Central memory CD8-positive, alpha-beta T cell (primary cell): ENCODE measurements at places on chromosomes 4 and X.

DNA sequence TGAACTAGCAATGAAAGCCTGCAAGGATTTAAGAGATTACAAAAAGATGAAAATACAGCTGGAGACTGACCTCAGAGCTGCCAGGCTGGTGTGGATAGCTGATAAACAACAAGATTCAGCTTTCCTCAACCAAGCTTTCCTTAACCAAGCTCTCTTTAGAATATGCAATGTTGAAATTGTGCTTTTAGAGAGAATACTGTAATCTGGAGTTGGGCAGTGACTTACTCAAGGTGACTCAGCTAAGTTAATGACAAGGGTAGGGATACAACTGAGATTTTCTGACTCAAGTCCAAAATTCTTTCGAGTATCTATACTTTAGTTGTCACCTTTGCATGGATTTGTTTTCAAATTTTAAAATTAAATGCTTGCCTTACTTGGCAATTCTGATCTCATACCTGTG lies 98.0 kb downstream of the AMMECR1 start:
- no peak for DNase-seq

DNA sequence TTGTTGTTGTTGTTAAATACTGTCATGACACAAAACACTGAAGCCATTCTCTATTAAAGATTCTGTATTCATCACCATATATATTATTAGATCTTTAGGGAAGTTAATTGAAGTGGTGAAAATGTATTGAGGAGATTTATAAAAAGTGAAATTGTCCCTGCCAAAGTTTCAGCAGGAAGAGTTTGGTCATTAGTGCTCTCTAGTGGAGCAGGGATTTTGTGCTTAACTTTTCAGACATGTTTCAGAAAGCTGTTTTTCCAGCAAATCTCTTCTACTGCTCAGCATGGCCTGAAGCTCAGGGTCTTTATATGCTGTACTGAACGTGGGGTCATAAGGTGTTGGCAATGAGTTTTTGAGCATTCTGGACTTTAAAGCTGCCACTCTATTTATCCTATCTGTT lies 36.7 kb upstream of the CXXC4 start:
- no peak for DNase-seq

DNA sequence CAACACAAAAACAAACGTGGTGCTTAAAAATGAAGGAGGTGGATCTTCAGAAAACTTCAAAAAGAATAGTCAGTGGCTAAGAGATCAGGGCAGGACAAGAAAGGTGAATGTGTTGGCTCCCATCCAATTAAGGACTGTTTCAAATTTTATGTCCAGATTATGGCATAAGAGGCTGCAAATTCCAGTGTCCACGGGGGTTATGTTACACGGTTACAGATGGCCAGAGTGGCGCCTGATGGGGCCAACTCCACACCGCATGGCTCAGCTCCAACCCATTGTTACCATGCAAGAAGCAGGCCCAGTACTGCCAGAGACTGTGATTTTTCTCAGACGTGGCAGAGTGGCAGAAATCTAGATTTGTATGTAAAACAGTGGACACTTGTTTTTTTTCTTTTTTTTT lies 168.4 kb upstream of the TENM3 start:
- no peak for DNase-seq

DNA sequence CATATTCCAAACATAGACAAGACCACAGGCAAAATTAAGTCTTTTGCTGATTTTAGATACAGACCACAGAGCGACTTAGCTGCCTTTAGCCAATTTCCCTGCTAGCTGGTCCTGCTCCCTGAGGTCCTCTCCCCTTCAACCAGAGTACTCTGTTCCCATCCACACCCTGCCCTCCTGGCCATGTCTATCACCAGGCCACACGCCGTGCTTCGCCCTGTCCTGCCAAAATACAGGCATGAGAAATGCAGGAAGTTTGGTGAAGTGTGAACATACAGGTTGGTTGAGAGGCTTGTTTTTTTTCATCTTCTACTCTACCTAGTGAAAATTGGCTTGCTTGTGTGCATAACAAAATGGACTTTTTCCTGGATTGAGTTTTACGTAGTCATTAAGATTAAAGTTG lies 226.2 kb upstream of the TENM3 start:
- DNase-seq: no peak

- DNase-seq: no peak
Measured at GRCh38 chr4:169314906-169315305, 44.1 kb upstream of the SH3RF1 start.

DNA sequence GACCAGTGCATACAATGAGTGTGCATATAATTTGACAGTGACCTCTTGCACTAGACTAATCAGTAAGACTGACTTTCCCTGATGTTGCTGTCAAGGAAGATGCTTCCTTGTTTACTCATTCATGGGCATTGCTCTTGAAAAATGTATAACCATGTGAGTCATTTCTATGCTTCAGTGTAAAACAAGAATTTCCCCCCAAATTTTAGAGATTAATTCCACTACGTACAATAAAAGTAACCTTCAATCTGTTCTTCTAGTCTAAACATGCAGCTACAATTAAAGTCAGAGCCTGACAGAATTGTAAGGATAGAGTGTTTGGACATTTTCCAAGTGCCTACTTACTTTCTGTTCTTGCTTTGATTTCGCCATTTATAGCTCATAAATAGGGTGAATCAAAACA lies 935.7 kb downstream of the RAPGEF2 start:
- DNase-seq: no peak

GRCh38 chr4:47819178-47819577 lies 18.7 kb downstream of the CORIN start:
- no peak for DNase-seq

GRCh38 chrX:117990438-117990837 lies 126.2 kb downstream of the KLHL13 start:
- no peak for DNase-seq

DNA sequence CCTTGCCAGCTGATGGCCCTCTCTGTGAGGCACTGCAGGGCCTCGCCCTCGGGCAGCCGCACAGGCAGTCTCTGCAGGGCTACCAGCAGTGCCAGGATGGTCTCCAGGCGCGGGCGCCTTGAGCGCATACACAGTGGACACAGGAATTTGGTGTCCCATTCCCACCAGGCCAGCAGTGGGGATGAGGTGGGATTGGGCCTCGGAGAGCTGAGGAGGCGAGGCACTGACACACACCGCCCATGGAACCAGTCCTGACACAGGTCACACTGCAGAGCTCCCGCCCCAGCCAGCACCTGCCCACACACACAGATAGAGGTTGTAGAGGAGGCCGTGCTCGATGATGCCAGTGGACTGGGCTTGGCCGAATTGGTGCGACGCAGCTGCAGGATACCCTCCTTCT lies 30.7 kb downstream of the KDM5C start:
- DNase-seq: no peak

DNA sequence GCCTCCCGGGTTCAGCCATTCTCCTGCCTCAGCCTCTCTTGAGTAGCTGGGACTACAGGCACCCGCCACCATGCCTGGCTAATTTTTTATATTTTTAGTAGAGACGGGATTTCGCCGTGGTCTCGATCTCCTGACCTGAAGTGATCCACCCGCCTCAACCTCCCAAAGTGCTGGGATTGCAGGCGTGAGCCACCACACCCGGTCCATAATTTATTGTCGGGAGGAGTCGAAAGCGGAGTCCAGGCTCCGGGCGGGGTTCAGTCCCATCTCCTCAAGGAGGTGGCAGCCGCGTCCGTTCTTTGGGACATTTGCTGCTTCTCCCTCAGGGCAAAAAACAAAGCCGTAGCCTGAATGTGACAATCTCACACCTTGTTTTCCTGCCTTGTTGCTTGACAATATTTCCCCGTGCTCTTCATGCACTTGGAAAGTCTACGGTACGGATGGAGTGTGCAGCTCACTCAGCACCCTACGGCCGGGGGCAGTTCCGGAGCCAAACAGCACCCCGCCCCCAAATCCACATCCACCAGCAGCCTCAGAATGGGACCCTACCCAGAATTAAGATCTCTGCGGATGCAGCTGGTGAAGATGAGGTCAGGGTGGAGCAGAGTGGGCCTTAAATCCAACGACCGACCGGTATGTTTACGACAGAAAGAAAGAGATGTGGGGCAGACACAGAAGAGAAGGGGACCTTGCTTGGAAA lies 9.6 kb downstream of the GTPBP6 start:
- no peak for DNase-seq

DNA sequence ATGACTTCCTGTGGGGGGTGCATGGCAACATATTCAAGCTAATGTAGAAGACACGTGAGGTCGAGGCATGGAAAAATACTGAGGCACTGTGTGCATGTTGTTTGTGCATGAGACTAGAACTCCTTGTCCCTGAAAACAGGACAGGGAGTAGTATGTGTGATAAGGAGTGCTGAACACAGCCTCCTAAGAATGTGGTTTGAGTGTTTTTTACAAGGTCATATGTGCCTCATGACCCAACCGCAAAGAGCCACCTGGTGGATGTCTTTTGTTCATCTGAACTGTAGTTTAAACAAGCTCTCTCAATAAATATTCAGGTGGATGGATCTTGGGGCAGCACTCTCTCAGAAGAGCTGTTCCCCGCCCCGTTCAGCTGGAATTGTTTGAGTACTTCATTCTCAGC lies 226.6 kb downstream of the NLGN4X start:
- DNase-seq: no peak

- no peak for DNase-seq
Measured at GRCh38 chrX:153864101-153864500, 21.9 kb downstream of the L1CAM start.

DNA sequence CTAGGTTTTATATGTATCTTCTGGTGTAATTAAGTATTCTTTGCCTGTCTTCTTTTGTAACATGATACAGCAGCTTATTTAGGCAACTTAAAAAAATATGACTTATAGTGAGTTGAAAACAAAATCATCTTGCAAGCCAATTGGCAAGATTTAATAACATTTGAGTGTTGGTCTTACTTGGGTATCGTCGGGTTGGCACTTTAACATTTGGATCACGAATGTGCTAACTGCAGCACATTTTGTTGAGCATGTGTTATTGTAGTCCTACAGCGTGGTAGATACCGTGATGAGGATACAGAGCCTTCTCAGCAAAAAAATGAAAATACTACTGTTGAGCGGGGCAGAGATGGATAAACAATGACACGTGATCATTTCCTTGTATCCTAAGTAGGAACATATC lies 295.3 kb downstream of the ARHGAP10 start:
- DNase-seq: no peak

DNA sequence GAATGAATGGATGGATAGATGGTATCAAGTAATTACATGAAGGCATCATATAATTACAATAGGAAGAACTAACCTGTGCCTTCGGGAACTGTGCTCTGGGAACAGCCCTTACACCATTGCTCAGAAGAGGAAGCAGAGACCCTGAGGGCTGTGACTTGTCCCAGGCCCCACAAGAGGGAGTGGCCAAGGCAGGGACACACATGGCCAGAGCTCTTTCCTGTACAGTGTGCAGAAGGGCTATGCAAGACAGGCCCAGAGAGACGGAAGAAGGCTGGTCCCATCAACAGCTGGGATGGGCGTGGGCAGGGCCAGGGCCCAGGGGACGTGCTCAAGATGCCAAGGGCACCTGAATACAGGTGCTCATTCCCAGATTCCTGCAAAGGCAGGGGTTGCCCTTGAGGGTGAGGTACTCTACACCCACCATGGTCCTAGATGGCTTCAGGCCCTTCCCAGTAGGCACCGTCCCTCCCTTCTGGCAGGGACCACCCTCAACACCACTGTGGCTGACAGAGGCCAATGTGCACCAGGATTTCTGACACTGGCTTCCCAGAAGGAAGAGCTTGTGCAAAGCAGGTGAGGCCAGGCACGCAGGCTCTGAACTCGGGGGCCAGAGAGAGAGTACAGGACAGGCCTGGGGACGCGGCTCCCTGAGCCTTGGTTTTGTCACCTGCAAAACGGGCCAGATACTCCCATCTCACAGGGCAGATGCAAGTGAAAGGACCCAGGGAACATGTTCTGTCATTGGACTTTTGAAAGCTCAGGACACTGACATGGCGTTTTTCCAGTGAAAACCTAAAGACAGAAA lies 1.7 kb downstream of the EVC2 start:
- no peak for DNase-seq

GRCh38 chr4:6134612-6135220 lies 65.6 kb downstream of the JAKMIP1 start:
- DNase-seq: peak; percentile 76

DNA sequence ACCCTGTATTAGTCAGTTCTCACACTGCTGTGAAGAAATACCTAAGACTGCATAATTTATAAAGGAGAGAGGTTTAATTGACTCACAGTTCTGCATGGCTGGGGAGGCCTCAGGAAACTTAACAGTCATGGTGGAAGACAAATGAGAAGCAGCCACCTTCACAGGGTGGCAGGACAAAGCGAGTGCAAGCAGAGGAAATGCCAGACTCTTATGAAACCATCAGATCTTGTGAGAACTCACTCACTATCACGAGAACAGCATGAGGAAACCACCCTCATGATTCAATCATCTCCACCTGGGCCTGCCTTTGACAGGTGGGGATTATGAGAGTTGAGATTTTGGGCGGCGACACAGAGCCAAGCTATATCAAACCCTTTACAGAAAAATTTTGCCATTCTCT lies 722.4 kb downstream of the RAB28 start:
- DNase-seq: no peak

DNA sequence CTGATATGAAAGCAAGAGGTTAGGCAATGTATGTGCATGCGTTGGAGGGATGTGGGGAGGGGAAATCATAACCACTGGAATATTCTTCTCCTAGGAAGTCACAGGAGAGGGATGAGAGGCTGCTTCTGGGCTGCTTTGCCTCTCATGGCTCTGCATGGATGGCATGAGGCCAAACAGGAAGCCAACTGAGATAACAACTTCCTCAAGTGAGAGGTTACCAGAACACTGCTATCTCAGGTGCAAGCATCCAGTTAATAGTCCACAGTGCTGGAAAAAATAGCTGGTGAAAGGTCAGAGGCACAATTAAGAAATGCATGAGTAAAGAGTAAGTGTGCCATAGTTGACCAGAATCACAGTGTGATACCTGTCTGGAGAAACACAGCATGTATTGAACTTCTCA lies 113.3 kb downstream of the ELOVL6 start:
- DNase-seq: no peak

GRCh38 chr4:84901173-84901572 lies 65.3 kb downstream of the WDFY3 start:
- DNase-seq: no peak

GRCh38 chr4:79743014-79743413 lies 330.0 kb downstream of the ANTXR2 start:
- no peak for DNase-seq

DNA sequence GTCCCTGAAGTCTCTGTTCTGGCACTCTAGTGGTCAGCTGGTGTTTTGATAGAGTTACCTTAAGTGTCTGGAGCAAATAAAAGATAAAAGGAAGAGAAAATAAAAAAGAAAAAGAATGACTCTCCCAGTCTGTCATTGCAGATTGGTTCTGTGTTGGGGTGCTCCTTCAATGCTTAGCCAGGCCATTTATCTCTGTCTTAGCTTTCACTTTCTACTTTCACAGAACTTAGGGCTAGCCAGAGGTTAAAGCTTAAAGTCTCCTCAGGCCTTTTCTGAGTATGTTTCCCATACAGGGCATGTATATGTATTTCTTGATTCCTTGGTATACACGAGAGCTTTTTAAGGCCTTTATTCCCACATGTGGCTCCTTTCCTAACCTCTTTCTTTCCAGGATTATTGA lies 83.1 kb upstream of the TEX13D start:
- no peak for DNase-seq

GRCh38 chr4:53782458-53782845 lies 191.2 kb upstream of the LNX1 start:
- no peak for DNase-seq

GRCh38 chr4:42331040-42331439 lies 66.2 kb upstream of the SHISA3 start:
- no peak for DNase-seq
